ENCODE measurements at places on chromosomes 11 and 22.

DNA sequence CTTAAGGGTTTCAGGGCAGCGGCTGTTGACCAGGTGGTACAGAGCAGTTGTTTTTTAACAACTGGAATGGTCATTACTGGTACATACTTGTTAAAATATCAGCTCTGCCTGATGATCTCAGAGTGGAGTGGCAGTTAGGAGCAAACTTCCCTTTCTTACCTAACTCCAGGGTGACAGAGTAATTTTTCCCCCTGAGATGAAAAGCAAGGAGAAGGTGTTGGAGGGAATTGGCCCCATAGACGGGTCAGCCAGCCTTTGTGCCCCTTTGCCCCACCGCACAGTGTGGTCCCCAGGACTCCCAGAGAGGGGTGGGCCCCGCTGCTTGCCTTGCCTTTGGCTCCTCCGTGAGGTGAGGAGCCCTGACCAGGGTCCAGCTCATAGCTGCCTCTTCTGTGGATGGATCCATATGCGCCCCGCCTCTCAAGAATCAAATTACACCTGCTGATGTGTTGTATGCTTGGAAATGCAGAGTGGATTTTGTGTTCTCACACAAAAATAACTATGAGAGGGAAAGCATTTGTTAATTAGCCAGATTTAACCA lies 27.0 kb upstream of the SORL1-AS1 start:
- DNase-seq = no peak

- no peak for DNase-seq
These were observed 53.4 kb upstream of the WNT7B start for GRCh38 chr22:46030231-46030880.

- no peak for DNase-seq
These were observed 347.8 kb downstream of the CNTN5 start for GRCh38 chr11:99368583-99368982.

DNA sequence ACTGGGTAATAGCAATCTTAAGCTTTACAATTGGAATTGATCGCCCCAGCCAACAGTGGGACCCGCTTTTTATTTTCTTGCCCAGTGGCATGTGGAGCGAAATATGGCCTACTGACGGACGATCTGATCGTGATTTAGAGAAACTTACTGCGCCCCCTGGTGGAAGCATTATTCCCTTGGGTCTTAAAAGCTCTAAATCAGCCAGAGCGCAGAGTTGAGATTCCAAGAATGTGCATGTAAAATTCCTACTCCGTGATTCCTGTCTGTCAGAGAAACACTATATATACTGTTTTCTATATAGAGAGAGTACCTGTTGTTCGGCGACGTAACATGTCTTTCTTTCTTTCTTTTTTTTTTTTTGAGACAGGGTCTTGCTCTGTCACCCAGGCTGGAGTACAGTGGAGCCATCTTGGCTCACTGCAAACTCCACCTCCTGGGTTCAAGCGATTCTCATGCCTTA lies 3.7 kb upstream of the DPF2 start:
- peak; percentile 93 for DNase-seq

GRCh38 chr11:25943777-25944661 lies 387.9 kb upstream of the ANO3 start:
- DNase-seq = no peak

DNA sequence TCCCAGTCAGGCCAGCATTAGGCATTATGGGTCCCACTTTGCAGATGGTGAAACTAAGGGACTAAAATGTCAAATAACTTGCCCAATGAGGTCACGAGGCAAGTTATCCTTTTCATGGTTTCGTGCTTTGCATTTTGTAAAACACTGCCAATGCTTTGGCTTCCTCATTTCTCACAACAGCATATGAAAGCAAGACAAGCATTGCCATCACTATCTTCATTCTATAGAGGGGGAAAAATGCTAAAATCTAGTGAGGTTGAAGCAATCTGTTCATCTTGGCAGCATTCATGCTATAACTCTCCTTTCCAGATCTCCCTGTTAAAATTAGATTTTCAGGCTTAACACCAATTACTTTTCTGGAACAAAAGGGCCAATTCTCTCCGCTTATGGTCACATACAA lies 14.8 kb downstream of the FAM181B start:
- no peak for DNase-seq

- DNase-seq = no peak
These were observed 424.2 kb downstream of the LARGE1 start for GRCh38 chr22:33496112-33496511.
